Caudate nucleus (tissue), 63 donors: ENCODE measurements at places on chromosomes 16 and 17.

DNA sequence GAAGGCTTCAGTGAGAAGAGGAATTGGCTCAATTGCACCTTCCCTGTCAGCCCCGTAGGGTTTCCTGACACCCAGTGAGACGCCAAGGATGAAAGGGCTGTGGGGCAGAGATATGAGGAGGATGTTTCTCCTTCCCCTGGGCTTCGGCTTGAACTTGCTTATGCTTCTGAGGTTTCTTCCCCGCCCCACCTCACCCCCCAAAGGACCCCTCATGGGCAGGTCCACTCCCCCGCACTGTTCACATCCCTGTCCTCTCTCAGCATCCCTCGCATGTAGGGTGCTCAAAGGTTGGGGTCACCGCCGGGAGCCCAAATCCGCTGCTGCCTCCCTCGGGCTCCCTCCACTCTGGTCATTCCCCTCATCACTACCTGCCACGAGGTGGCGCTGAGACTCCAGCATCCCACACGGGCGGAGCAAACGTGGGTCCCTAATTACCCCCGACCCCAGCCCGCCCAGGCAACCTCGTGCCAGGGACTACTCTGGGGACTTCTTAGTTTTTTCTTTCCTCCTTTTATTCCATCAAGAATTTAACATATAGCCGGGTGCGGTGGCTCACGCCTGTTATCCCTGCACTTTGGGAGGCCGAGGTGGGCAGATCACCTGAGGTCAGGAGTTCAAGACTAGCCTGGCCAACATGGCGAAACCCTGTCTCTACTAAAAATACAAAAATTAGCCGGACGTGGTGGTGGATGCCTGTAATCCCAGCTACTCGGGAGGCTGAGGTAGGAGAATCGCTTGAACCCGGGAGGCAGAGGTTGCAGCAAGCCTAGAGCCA, 3.3 kb upstream of the TRARG1 start:
- DNase-seq, result no peak

DNA sequence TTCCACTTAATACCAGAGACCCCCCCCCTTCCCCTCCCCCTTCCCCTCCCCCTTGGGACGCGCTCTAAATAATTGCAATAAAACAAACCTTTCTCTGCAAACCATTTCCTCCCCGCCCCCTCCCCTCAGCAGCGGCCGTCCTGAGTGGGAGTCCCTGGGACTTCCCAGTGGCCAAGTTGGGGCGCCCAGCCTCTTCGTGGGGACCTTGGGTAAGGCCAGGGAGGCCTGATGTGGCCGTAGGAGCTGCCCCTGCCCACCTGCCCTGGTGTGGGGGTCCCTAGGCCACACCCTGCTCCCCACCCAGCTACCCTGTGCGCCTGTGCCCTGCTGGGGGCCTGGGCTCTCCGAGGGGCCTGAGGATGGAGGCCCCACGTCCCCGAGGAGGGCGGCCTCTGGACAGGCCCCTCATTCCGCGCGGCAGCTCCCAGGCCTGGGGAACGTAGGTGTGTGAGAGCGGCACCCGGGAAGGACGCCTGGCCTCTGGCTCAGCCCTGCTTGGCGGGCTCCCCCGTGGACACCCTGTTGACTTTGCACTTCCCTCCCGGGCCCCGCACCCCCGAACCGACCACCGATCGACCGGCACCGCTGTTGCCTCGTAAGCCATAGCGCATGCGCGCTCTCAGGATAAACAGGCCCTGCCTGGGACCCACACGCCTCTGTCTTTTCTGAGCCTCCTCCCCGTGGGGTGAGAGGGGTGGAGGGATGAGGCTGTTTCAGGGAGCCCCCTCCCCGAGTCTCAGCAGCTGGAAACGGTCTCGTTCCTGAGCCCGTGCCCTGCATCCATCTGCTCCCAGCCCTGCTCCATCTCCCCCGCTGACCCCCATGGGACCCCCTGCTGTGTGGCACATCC, 9.0 kb downstream of the NTHL1 start:
- DNase-seq, result no peak

GRCh38 chr16:87592018-87592712, 10.1 kb upstream of the JPH3 start:
- no peak for DNase-seq

DNA sequence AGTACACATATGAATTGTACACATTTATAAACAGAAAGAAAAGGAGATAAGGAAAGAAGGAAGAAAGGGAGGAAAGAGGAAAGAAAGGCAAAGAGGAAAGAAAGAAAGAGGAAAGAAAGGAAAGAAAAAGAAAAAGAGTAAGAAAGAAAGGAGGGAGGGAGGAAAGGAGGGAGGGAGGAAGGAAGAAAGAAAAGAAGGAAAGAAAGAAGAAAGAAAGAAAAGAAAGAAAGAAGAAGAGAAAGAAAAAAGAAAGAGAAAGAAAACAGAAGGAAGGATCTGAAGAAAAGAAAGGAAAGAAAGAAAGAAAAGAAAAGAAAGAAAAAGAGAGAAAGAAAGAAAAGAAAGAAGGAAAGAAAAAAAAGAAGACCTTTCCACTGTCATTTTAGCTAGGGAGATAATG, 571.4 kb upstream of the SALL1 start:
- DNase-seq, result no peak

- DNase-seq, result peak; percentile 35
These were observed 13.7 kb upstream of the LGALS3BP start for GRCh38 chr17:78993241-78993956.

DNA sequence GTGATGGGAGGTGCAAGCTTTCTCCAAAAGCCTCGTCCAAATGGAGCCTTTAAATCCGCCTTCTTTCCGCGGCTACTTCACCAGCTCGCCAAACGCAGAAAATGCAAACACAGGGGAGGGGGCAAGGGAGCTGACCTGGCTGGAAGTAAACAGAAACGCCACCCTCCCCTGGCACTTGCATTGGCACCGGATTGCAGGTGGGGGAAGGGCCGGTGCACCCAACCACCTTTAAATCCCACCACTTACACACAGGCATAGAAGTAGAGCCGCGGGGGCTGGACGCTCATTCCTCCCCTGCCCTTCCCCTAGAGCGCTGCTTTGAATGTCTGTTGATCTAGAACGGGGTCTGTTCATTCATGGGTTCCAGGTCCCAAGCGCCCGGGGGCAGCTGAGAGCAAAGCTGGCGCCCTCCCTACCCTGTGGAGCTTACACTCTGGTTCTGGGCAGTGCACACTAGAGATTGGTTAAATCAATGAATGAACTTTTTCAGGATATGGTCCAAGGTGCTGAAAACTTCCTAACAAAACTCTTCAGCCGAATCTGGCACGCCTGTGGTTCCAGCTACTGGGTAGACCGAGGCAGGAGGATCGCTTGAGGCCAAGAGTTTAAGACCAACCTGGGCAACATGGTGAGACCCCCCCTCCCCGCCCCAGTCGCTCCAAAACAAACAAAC, 920 bp upstream of the ZCCHC14 start:
- DNase-seq, result no peak

DNA sequence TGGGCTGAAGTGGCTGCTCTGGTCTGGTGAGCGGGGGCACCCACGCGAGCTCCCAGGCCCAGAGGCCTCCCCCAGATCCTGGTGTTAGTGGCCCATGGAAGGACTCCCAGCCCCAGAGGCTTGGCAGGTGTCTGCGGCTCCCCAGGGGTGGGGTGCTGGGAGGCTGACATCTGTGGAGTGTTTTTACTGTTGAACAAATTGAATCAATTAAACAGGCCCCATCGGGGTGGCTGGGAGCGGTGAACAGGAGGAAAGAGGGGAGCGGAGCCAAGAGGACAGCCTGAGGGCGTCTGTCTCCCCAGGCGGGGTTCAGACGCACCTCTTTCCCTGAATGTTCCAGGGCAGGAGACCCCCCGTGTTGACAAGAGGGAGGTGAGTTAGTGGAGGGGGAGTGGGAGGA, 29.9 kb downstream of the ACTG1 start:
- DNase-seq, result no peak

GRCh38 chr17:61555127-61555566, 35.9 kb downstream of the NACA2 start:
- DNase-seq, result no peak

- no peak for DNase-seq
These were observed 252.7 kb downstream of the PARN start for GRCh38 chr16:14377326-14377725.

DNA sequence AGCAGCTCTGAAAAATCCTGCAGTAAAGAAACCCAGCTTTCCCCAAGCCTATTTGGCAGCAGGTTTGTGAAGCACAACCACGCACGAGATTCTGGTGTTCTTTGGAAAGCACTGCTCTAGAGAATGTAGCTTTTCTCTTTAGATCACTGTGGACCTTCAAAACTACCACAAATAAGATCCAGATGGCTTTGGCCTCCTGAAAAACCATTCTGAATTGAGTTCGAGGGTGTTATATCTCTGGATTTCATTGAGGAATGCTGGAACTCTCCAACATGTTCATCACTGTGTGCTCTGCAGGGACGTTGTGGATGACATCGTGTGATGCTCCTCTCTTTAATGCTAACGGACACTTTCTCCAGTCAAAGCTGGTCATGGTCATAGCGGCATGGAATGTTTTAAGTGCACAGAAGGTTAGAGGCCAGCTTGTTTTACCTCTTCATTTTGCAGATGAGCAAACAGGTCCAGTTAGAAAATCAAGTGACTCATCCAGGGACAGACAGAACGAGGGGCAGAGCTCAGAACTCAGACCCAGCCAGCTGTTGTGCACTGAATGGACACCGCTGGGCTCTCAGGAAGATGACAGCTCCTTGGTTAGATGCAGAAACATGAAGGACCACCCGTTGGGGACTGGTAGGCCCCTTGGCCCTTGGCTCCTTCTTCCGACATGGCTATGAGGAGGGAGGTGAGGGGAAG, 37.2 kb downstream of the CCDC42 start:
- no peak for DNase-seq

DNA sequence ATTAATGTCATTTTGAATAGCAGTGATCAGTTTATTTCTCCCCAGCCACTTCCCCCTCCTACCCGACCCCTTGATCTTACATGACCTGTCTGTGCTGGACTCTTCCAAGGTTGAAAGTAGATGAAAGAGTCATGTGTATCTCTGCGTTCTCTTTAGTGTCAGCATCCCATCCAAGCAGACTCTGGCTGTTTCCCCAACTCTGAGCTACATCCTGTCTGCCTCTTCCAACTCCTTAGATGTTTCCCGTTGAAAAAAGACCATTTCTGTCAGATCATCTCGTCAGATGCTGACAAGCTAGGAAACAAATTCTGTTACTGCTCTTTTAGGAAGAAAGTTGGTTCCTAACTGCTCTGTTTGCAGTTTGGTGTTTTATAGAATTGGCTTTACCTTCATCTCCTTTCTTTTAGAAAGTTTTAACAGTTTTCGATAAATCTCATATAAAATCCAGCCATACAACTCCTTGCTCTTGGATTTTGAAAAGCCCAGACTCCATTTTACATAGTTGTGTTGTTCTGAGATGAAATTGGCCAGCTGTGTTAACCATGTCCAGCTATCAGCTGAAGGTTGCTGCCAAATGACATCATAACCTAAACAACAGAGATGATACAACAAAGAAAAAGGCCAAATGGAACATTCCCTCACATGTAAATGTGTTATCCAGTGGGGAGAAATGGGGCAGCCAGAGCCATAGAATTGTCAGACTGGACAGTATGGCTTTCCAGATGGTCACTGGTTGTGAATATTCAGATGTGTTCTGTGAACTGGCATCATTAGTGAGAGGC, 43.5 kb downstream of the CYB561 start:
- no peak for DNase-seq

DNA sequence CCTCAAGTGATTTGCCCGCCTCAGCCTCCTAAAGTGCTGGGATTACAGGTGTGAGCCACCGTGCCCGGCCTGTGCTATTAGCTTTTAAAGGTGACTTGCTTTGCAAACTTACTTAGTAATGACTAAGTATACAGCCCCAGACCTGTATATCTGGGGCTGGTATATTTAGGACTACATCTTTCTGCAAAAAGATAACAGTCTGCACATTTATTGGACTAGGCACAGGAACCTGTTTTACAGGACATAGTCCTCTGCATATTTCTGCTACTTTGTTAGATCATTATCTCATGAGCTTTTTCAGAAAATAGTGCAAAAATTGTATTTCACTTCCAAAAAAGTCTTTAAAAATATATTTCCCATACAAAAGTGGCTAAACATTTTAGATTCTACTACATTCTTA, 1.3 kb downstream of the KRT24 start:
- no peak for DNase-seq

DNA sequence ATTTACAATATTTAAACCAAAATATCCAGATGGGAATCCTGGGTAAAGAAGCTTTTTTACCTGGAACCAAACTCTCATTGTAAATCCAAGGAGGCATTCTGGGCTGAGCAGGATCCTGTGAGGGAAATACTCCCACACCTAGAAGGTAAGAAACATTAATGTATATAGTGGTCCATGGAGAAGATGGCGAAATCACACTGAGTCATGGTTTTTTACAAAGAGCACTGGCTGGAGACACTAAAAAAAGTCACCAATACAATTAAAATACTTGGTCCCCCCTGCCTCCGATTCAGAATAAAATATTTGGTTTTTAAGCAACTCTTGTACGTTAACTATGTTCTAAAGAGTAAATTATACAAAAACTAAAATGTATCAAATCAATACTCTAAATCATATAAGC, 32.9 kb downstream of the SYNRG start:
- DNase-seq, result no peak

DNA sequence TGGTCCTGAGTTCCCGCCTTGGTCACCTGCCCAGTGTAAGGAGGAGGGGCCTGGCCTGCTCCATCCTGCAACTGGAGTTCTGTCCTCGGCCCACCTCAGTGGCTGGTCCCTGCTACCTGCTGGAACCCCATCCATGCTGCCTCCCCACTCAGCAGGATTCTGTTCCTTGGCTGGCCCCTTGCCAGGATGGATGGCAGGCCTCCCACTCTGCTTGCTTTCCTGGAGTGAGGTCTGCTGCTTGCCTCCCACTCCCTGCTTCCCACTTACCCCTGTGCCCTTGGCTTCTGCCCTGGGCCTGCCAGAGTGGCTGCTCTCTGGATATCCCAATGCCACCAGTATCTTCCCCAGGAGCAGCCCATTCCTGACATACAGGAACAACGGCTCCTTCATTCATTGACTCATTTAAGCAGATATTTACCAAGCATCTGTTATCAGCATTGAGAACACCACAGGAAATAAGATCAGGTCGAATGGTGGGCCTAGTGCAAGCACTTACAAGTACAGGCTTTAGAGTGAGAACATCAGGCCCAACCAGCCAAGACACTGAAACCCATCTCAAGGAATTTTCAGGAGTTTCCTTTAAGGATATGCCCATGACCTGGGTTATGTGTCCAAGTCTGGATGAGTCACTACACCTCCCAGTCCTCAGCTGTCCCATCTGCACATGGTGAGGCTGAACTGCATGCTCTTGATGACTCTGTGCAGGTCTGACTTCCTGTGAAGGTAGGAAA, 17.0 kb upstream of the RPRML start:
- DNase-seq, result no peak

- no peak for DNase-seq
These were observed 18.6 kb upstream of the POLR3E start for GRCh38 chr16:22278441-22279230.

GRCh38 chr17:79280866-79281572, 206.4 kb downstream of the ENGASE start:
- no peak for DNase-seq

- DNase-seq, result no peak
These were observed 22.6 kb downstream of the ZFHX3 start for GRCh38 chr16:73025151-73025855.

- no peak for DNase-seq
These were observed 378.0 kb downstream of the SLC39A11 start for GRCh38 chr17:72714357-72714966.

- DNase-seq, result no peak
These were observed 4.0 kb upstream of the TMEM88 start for GRCh38 chr17:7850701-7851437.
